ENCODE measurements at places on chromosomes 13 and 19.
A peak's percentile ranks its signal among the peaks of the same experiment; 100 is the strongest.

GRCh38 chr19:33187183-33187540 lies 7.0 kb upstream of the LRP3 start:
- no peak for DNase-seq

DNA sequence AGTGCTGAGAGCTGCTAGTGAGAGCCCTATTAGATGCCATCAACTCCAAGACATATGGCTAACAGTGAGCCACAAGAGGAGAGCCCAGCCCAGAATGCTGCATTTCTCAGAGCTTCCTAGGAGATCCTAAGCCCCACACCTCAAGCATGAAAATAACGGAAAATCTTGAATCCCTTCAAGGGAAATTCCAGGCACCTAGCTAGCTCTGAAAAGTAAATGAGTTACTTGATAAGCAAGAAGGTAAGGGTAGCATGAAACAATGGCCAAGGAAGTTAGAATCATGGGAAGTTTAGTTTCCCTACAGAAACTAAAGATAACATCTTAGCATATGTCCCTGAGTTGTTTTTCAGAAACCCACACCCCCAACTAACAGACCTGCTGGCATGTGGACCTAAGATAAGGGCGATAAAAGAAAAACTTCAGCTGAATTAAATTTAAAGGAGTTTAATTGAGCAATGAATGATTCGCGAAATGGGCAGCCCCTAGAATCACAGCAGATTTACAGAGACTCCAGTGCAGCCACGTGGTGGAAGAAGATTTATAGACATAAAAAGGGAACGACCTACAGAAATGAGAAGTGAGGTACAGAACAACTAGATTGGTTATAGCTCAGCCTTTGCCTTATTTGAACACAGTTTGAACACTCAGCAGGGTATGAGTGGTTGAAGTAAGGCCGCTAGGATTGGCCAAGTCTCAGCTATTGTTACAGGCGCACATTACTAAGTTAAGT lies 301.3 kb upstream of the DACH1 start:
- DNase-seq, result no peak

DNA sequence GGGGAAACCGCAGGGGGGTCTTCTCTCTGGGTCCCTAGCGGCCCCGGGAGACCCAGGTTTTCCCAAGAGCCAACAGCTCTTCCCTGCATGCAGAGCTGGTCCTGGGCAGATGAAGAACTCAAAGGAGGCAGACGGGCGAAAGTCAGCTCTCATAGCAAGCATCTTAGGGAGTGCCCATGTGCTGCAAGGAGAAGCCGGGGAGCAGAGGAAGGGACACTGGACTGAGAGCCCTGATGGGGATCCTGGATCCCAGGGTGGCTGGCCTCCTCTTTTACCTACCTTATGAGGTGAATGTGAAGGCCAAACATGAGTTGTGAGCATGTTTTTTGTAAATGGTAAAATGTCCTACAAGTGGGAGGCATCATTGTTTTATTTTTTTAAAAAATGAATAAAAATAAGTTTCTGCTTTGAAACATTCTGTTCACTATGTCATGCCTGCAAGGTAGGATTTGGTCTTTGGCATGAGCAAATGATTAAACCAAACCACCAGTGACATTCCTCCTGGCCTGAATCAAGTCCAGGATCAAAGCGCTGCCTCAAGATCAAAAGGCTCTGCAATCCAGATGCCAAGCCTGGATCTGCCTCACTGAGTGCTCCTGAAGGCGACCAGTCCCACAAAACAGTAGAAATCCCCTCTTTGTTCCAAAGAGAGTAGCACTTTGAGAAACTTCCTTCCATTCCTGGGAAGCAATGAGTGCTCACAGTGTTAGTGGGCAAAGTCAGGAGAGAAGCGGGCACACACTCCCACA lies 92.2 kb upstream of the SERP2 start:
- no peak for DNase-seq

- no peak for DNase-seq
Measured at GRCh38 chr19:21492947-21493906, 12.2 kb upstream of the ZNF429 start.

DNA sequence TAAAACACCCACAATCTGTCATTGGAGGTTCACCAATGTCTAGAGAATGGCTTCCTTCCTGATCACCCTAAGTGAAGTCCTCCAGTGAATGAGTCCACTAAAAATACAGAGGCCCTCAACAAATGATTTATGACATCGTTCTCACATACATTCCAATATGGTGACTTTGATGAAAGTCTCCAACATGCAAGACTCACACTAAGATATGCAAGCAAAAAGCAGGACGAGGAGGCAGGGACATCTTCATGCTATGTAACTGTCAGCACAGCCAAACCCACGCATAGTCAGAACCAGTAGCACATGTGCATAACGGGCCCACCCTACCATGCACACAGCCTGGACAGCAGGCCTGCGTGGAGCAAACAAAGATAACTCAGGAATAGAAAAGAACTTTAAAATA lies 16.6 kb upstream of the LSM14A start:
- no peak for DNase-seq

DNA sequence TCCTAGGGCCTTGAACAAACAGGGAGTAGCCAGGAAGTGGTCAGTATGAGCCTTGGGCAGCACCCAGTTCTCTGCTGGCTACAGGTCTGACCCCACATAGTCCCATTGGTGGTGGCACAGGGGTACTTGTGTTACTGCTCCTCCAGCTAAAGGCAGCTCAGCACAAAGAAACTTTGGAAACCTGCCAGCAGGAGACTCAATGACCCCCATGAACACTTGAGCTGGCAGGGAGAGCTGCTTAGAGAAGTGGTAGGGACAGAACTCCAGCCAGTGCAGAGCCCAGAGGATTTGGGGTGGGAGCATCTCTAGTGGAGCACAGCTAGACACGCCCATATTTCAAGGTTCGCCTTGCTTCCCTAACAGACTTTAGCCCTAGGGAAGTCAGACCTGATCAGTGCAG lies 10.4 kb upstream of the ZNF586 start:
- DNase-seq, result no peak

DNA sequence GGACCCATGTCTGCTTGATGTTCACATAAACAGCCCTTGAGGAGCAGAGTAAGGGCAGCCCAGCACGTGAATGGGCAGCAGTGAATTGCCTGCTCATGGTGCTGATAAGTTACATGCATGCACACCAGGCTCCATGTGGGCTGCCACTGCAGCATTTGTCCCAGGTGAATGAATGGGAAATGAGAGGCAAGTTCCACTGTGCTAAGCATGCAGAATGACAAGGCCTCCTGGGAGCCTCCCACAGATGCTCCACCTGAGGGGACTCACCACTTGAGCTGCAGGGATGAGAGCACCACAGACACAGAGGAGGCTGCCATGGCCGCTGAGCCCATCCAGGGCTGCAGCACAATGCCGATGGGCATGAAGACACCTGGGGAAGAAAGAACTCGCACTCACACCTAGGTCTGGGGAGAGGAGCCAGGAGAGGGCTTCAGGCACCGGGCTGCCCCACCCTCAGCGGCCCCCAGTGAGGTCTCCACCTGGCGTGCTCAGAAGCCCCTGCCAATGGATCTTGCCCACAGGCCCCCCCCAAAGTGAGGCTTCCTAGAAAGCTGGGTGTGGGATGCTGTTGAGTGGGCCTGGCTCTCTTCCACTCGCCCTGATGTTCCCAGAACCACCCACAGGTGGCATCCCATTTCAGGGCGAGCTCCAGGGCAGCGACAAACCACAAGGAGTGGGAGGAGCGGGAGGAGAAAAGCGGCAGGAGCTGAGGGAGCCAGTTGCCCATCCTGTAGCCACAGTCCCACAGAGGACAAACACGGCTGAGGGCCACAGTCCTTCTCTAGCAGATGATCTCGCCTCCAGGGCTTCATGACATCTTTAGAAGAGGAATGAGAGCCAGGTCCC lies 73.8 kb downstream of the CCDC70 start:
- DNase-seq, result no peak

GRCh38 chr19:7942981-7943443 lies 454 bp downstream of the TIMM44 start:
- no peak for DNase-seq

DNA sequence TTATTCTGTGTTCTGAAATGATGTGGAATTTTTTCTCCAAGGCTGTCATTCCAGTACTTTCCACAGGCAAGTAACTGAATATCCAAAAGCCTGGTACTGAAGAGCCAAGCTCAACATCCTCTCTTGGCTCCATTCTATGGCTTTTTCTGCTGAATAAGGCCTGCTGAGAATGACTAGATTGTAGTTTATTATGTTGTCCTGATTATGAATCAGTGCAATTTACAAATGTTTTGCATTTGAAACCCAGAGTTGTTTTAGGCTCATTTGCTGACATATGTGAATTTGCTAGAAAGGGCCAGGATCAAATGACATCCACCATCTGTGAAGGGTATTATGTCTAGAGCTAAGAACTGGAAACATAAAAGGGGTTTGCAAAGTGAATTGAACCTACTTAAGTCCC lies 596.6 kb downstream of the KCTD12 start:
- no peak for DNase-seq

DNA sequence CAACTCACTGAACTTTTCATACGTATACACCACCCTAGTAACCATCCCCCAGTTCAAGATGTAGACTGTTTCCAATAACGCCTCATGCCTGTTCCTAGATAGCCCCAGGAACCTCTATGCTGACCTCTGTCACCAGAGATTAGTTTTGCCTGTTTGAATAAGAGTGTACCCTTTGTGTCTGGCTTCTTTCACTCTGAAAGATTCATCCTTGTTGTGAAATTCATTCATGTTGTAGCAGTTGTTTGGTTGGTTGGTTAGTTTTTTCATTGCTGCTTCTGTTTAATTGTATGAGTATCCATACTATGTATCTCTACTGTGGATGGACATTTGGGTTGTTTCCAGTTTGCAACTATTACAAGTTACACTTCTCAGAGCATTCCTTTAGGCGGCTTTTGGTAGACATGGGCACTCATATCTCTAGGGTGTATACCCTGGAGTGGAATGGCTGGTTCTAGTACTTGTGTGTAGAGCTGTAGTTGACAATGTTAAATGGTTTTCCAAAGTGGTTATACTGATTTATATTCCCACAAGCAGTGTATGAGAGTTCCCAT lies 1.6 kb downstream of the RNASEH2B start:
- DNase-seq, result no peak

DNA sequence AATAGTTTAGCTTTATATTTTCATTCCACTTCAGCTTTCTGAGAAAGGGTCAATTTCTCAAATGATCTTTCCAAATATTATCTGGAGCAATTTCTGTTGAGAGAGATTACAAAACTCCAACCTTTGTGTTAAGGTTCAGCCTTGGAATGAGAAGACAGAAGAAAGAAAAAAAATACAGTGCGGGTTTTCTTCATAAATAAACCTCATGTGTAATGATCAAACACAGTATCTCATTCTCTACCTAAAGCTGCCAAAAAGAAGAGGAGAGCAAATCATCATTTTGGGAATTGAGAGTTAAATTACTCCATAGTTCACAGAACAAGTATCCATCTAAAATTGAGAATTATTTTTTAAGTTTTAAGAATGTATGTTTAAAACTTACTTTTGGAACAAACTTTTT lies 420.5 kb downstream of the KLF5 start:
- DNase-seq, result no peak

DNA sequence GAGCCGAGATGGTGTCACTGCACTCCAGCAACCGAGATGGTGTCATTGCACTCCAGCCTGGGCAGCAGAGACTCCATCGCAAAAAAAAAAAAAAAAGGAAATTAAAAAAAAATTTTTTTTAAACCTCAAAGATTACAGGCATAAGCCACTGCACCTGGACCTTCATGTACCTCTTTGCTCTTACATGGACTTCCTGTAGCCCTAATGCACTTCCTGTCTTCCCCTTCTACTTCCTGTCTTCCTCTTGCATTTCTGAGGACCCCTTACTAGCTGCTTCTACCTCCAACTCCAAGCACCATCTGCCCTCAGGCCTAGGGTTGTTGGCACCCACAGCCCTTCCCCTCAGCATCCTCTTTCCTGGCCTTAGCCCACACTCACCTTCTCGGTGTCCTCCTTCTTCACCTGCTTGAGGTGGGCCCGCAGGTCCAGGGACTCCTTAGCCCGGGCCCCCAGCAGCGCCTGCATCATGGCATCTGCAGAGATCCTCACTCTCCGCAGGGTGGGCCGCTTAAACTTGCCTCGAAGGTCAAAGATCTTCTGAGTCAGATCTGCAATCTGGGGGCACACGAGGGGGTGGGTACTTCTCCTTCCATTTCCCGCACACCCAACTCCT lies 3.8 kb downstream of the TNNI3 start:
- DNase-seq, result no peak

- no peak for DNase-seq
Measured at GRCh38 chr19:35722897-35723296, 5.1 kb downstream of the KMT2B start.

- peak; percentile 84 for DNase-seq
Measured at GRCh38 chr19:39031368-39032062, 834 bp downstream of the FBXO27 start.

GRCh38 chr13:44107357-44108121 lies 227.8 kb downstream of the LACC1 start:
- no peak for DNase-seq

DNA sequence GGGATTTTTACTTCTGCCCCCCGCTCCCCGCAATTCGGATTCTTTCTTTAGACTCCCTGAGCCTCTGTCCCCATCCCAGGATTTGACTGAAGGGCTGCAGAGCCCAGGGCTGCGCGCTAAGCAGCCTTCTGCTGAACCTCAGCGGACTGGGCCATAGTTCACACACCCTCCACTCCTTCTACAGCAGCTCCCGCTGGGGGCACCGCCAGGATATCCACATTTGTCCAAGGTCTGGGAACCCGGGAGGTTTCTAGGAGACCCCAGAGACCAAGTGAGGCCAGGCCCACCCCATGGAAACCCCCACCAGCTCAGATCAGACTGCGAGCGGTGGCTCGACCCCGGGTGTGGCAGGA lies 463.3 kb downstream of the ITGBL1 start:
- DNase-seq, result no peak

- peak; percentile 55 for DNase-seq
Measured at GRCh38 chr19:46753420-46754155, 7.3 kb upstream of the STRN4 start.

- no peak for DNase-seq
Measured at GRCh38 chr13:33347861-33348260, 62.3 kb upstream of the STARD13 start.

DNA sequence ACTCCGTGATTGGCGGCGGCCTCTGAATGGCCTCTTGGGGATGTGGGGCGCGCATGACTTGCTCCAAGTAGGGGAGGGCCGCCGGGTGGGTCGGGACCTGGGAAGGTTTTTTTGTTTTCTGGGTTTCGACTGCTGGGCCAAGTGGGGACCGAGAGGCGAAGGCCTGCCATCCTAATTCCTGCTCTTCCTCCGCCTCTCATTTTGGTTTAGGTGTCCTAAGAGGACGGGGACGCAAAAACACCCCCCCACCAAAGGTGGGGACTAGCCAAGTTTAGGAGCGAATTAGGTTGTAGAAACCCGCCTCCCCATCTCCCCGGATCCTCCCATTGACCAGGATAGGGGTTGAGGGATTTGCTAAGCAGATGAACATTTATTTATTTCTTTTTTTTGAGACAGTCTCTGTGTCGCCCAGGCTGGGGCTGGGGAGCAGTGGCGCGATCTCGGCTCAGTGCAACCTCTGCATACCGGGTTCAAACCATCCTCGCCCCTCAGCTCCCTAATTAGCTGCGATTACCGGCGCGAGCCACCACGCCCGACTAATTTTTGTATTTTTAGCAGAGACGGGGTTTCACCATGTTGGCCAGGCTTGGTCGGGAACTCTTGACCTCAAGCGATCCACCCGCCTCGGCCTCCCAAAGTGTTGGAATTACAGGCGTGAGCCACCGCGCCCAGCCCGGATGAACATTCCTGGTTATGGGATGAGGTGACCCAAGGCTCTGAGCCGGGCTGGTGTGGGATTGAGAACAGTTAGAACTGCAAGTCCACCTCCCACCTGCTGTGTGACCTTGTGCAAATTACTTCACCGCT lies 838 bp downstream of the PPP2R1A start:
- DNase-seq, result peak; percentile 4

- no peak for DNase-seq
Measured at GRCh38 chr13:103178986-103179943, 113.0 kb upstream of the SLC10A2 start.
